Cardiac ventricle fibroblast (primary cell): ENCODE measurements at places on chromosomes 2 and 18. TPM values are rescaled to one million over a fixed set of nuclear protein-coding genes. Genes with fewer than 3 reads are reported as not detected.

ELMOD3 gene
- total RNA-seq: 4.8 and 7.2 TPM in 2 replicates

TMEM37 gene
- total RNA-seq: 1.6 and 2.9 TPM in 2 replicates

FLACC1 gene
- total RNA-seq: 1.0 and 2.0 TPM in 2 replicates

ELAC1 gene
- 4.2 and 7.9 TPM in 2 replicates for total RNA-seq

RAPGEF4 gene
- 4.7 and 12.2 TPM in 2 replicates for total RNA-seq

SPHKAP gene
- total RNA-seq: 0.05 TPM in 1 of 2 replicates, not detected in the other
